Thoracic aorta (tissue), 2 donors: ENCODE measurements at places on chromosomes 7 and 10. TPM values are rescaled to one million over a fixed set of nuclear protein-coding genes. Genes with fewer than 3 reads are reported as not detected.

- no peaks in the 10 kb centered on the region for H3K27me3 ChIP-seq
- H3K4me1 ChIP-seq: no peaks in the 10 kb centered on the region
- DNase-seq: no peak
Measured at GRCh38 chr10:56745490-56745889, 384.4 kb upstream of the ZWINT start.

The LEP gene
- not detected for total RNA-seq

DNA sequence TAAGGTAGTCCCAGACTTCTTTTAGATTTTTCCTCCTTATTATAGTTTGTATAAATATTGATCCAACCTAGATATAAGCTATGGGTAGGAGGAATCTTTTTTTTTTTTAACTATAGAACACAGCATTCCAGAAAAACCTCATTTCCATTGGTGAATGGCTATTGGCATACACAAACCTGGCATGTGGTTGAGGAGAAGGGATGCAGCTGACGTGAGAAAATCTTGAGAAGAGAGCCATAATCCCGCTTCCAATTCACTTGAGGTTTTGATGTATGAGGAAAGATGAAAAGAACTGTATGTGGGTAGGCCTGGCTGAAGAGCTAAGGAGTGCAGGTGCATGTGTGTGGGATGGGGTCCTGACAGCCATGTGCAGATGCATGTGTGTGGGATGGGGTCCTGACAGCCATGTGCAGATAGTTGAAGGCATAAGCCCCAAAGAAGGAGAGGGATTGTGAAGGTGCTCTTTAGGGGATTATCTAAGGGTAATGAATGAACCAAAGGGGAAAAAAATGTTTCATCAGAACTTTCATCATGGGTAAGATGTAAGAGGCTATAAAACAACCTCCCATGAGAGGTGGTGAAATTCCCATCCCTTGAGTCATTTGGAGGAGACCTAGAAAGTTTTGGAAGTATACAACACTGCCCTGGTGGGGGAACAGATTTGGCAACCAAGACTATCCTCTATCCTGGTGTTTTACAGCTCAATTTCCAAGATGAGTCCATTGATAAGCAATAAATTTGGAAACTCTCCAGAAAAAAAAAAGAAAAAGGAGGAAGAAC lies 3.8 kb upstream of the PKD2L1 start:
- no peak for DNase-seq
- no peaks in the 10 kb centered on the region for H3K4me1 ChIP-seq
- H3K36me3 ChIP-seq: no peaks in the 10 kb centered on the region
- no peak overlapping the region for H3K27ac ChIP-seq

DNA sequence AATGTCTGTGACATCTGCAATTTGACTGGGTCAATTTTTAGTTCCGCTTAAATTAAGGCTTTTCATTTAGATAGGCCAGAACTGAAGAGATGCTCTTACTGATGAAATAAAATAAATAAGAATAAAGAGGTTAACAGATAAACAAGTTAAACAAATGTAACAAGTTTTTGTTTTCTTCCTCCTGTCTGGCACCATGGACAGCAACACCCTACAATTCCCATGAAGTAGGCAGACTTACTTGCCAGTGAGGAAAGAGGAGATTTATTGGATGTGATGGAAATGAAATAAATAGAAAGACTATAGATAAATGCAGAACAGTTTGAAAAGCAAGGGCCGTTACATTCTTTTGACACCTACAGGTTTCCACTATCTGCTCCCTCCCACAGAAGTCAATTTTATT lies 118.5 kb downstream of the AMPH start:
- H3K27me3 ChIP-seq: no peaks in the 10 kb centered on the region
- no peak for DNase-seq
- no peak overlapping the region for H3K27ac ChIP-seq
- no peaks in the 10 kb centered on the region for H3K36me3 ChIP-seq

DNA sequence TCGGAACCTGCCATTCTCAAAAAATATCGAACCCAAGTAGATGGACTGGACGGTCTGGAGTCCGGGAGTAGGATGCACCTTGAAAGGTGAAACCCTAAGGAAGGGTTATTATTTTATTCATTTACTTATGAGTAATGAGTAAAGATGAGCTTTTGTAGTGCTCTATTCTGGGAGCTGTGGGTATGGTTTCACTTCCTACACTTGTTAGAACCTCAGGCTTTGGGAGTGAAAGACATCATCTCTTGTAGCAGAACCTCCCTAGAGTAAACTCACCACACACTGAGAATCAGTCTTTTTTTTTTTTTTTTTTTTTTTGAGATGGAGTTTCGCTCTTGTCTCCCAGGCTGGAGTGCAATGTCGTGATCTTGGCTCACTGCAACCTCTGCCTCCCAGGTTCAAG lies 389.4 kb upstream of the AUTS2 start:
- no peak overlapping the region for H3K27ac ChIP-seq
- no peak for DNase-seq
- H3K4me1 ChIP-seq: no peaks in the 10 kb centered on the region

DNA sequence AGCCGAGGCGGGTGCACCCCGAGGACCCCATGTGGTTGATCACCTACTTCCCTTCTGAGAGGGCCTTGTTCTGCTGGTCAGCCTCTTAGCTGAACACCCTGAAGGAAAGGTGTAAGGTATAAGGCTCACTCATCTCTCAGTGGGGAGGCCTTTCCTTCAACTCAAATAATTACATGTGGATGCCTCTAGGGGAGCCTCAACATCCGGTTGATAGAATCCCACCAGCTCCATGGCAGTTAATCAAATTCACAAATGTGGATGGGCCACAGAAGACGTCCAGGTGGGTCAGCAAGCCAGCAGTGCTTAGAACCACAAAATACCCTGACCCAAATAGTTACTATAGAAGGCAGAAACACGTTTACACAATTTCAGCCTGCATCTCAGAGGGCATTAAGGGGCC lies 37.7 kb upstream of the ZNF32 start:
- no peak for DNase-seq
- peaks cover 22% of the 10 kb centered on the region for H3K4me1 ChIP-seq
- no peak overlapping the region for H3K27ac ChIP-seq
- H3K27me3 ChIP-seq: no peaks in the 10 kb centered on the region
- H3K36me3 ChIP-seq: no peaks in the 10 kb centered on the region
